ENCODE measurements at places on chromosomes 11 and 22. TPM values are rescaled to one million over a fixed set of nuclear protein-coding genes. Genes with fewer than 3 reads are reported as not detected.

Gene CCDC15
- 4.0 TPM for total RNA-seq

Gene C11orf21
- 2.3 TPM for total RNA-seq

Gene MFRP
- total RNA-seq, result not detected

Gene GTSE1
- 4.4 TPM for total RNA-seq

Gene ZNF280A
- total RNA-seq, result 0.09 TPM

Gene PNPLA5
- total RNA-seq, result not detected

Gene PARVA
- 29.9 TPM for total RNA-seq

All from muscle of leg (tissue), 16 donors.